ENCODE measurements at places on chromosomes 5 and 9. TPM values are rescaled to one million over a fixed set of nuclear protein-coding genes. Genes with fewer than 3 reads are reported as not detected.
A peak's percentile ranks its signal among the peaks of the same experiment; 100 is the strongest.

The PCDHB15 gene
- polyA plus RNA-seq = 0.73 TPM

The C1QTNF3 gene
- polyA plus RNA-seq = 6.9 TPM

The BASP1 gene
- polyA plus RNA-seq = 34.6 TPM

GRCh38 chr9:85676790-85677189, 65.0 kb downstream of the AGTPBP1 start:
- no peak for DNase-seq

- no peak for DNase-seq
These were observed 66.8 kb upstream of the CXCL14 start for GRCh38 chr5:135645336-135646180.

GRCh38 chr9:125902831-125903512, 155.8 kb downstream of the PBX3 start:
- DNase-seq = no peak

GRCh38 chr9:1373445-1373844, 323.3 kb downstream of the DMRT2 start:
- DNase-seq = no peak

GRCh38 chr5:131264451-131265099, 722 bp downstream of the CDC42SE2 start:
- DNase-seq = peak; percentile 69

All from stomach (tissue), 19 donors.